ENCODE measurements at places on chromosomes 11 and 22.

DNA sequence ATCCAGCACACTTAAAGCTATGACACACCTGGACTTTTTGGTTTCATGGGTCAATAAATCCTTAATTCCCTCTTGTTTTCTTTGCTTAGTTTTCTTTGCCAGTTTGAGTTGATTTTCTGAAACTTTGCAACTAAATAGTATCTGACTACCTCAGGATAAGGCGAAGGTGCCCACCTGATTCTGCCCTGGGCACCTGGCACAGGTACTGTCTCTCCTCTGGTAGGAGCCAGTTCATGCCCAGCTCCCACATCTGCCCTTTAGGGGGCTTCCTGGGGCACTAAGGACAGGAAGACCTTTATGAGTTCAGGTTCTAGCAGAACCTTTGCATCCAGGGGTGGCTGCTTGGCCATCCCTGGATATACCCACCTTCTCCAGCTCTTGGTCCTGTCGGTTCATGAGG is 19.6 kb upstream of the KCNJ11 start:
- no peak for DNase-seq

DNA sequence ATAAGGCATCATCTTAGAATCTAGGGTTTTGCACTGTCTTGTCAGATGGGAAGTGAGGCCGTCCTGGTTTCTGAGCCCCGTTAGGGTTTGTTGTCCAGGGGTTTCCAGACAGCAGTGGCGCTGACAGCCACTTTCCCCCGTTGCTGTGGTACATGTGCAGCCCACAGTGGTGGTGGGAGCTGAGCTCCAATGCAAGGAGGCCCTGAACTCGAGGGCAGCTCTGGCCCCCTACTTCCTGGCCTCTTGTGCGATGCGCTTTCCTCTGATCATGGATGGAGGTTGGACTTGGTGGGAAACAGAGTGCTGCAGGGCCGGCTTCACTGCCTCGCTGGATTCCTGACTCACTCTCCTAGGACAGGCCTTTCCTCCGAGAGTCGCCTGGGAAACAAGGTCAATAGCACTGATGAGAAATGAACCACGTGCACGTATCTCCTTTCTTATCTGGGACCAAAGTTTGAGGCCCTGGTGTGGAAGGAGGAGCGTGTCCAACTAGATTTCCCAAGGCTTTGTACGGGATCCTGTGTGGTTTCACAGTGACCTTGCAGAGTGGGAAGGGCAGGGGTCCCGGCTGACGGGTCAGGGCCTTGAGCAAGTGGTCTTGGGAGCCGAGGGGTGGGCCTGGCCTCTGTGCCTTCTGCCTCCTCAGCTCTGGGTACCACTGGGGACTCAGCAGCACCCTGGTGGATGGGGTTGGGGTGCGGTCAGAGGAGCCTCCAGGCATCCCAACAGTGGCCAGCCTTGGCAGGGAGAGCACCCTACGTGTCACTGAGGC is 3.7 kb downstream of the PHRF1 start:
- DNase-seq, result no peak

DNA sequence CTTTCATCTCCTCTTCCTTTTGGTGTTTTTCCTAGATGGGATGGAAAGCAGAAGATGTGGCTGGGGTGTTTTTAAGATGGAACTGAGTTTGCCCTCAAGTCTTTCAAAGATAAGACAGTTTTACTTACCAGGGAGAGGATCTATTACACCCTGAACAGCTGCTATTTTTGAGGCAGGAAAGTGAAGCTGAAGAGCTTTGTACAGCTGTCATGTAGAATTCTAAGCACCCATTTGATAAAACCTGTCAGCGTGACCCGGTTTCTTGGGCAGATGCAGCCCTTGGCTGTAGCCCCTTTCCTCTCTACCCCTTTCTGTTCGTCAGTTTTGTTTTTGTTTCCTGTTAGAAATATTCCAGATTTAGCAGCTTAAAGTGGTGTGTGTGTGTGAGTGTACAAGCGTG is 35.2 kb downstream of the FAT3 start:
- no peak for DNase-seq

DNA sequence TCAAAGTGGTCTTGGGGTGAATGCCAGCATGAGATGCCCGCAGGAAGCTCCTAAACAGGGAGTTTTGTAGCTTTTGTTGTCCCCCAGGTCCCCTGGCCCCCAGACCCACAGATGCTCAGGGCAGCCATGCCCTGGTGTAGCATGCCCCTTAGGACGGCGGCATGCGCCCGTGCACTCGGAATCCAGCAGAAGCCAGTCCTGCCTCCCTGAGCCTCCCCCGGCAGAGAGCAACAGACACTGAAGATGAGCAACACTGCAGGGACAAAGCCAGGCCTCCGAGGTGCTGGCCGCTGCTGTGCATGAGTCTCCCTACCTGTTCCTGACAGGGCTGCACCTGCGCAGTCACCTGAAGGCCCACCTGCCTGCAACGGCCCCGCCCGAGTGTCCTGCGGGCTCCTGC is 59.1 kb downstream of the TRMU start:
- DNase-seq, result no peak

DNA sequence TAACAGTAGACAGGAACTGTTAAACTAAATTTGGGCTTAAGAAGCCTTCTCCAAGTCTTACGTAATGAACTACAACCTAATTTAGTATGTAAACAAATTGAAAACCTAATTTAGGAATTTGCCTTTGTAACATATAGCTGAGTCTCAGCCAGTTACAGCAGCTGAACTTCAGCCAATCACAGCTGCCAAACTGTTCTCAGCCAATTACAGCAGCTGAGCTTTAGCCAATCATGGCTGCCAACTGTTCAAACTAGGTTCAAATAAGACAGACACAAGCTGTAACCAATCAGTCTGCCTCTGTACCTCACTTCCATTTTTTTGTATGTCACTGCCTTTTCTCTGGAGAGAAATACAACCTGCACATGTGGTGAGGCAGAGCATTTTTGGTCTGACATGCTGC is 95.0 kb upstream of the CD44 start:
- no peak for DNase-seq

GRCh38 chr11:132142121-132142520 is 771.7 kb downstream of the NTM start:
- no peak for DNase-seq

GRCh38 chr11:101470419-101470818 is 113.4 kb downstream of the TRPC6 start:
- no peak for DNase-seq

DNA sequence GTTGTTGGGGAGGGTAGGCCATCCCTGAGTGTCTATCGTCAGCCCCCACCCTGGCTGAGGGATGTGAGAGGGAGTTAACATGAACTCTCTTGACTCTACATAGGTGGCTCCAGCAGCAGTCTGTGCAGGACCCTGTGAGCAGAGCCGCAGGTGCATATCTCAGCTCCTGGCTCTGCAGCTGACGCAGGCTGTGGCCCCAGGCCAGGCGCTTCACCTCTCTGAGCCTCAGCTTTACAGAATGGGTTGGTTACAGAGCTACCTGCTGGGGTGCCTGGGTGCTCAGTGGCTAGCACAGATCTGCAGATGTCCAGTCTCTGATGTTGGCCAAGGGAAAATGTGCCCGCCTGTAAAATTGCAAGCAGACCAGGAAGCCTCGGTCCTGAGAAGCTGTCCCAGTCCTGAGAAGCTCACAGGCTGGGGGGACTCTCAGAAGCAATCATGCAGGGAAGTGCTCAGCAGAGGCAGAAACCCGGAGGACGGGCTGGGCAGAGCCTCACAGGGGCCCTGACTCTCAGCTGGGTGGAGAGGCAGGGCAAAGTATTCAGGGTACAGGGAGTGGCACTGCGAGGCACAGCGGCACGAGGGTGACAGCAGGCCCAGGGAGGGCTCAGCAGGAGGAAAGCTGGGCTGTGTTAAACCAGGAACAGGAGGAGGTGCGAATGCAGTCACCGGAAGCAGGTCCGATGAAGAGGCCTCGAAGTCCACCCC is 15.9 kb upstream of the LRP5 start:
- no peak for DNase-seq

All from activated CD4-positive, CD25-positive, alpha-beta regulatory T cell treated with anti-CD3 and anti-CD28 coated beads, Interleukin-2, amount 50 U/mL, for 72 hours (primary cell).